ENCODE measurements at places on chromosomes 2 and 18. TPM values are rescaled to one million over a fixed set of nuclear protein-coding genes. Genes with fewer than 3 reads are reported as not detected.

DUSP19 gene
- total RNA-seq = 3.6 TPM

DNA sequence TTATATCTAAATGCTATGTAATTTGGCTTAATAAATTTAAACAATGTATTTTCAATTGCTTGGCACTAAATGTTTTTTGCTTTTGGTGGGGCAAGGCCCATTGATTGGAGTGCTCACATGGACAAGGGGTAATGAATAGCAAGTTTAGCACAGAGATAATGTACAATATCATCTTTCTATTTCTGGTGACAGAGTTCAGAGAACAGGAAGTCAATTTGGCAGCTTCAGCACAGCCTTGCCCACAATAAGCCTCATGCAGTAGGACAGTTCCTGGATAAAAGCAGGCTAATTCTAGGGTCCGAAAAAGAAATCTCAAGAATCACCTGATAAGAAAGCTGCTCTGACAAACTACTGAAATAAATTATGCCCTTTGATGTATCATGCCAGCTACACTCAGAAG is 443.9 kb upstream of the FSHR start:
- no peak for DNase-seq

GRCh38 chr2:119672161-119672862 is 6.7 kb upstream of the TMEM177 start:
- no peak for DNase-seq

ALK gene
- total RNA-seq = not detected

GPBAR1 gene
- total RNA-seq = 0.72 TPM

DNA sequence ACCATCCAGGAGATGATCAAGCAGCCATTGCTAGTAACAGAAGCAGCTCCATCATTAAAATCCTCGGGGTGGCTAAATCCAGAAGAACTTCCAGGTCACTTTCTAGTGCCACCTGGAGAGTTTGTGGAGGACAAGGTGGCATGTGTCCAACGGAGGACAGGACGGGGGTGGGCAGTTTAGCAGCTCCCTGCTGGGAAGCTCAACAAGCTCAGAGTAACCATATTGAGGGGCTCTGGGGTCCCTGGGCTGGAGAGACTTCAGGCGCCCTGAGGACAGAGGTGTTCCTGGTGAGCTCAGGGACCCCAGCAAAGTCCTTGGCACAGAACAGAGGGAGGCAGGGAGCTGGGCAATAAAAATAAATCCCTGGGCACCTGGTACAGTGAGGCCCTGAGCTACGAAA is 140.0 kb upstream of the FHL2 start:
- DNase-seq = no peak

SLC30A3 gene
- total RNA-seq = 0.33 TPM

DNA sequence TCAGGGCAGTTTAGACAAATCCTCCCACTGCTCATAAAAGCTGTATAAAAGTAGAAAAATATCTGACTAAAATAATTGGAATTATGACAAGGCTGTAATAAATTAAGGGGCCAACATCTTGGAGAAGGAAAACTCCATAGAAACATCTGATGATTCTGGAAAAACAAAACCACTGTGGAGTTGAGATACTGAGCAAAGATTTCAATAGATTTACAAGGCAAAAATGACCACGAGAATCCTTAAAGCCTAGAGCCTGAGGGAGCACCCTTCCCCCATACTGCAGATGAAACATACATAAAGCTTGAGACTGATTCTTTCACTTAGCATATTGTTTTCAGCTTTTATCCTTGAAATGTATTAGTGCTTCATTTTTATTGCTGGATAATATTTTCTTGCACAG is 286.4 kb upstream of the MMADHC start:
- DNase-seq = no peak

DAW1 gene
- not detected for total RNA-seq

GRCh38 chr2:72973566-72974435 is 56.5 kb downstream of the EMX1 start:
- DNase-seq = no peak

CNRIP1 gene
- not detected for total RNA-seq

ATOH8 gene
- total RNA-seq = not detected

DNA sequence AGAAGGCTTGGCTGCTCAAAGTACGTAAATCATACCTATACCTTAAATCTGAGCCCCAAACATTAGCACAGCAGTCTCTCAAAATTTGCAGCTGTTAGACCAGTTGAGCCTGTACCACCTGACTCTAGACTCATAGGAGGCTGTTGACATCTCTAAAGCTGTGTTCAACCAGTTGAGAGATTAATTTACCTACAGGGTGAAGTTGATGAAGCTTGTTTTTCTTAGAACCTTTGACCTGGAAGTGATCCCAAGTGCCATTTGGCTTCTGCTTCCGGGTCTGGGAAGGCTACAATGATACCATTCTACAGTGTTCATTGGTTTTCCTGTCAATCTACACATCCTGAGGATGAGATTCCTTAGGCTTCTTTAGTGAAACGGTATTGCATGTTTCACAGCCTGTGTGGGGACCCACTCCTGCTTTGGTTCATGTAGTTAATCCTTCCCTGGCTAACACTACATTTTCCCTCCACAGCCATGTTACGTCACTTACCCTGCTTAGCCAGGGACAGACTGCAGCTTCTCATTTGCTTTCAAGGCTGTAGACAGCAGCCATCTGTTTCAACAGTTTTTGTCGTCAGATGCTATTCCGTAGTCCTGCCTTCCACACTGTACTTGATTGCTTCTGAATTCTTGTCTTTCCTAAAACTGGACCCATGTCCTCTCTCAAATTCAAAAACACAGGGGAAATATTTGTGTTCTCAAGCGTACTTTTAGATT is 4.7 kb upstream of the IL1RL2 start:
- DNase-seq = no peak

DNA sequence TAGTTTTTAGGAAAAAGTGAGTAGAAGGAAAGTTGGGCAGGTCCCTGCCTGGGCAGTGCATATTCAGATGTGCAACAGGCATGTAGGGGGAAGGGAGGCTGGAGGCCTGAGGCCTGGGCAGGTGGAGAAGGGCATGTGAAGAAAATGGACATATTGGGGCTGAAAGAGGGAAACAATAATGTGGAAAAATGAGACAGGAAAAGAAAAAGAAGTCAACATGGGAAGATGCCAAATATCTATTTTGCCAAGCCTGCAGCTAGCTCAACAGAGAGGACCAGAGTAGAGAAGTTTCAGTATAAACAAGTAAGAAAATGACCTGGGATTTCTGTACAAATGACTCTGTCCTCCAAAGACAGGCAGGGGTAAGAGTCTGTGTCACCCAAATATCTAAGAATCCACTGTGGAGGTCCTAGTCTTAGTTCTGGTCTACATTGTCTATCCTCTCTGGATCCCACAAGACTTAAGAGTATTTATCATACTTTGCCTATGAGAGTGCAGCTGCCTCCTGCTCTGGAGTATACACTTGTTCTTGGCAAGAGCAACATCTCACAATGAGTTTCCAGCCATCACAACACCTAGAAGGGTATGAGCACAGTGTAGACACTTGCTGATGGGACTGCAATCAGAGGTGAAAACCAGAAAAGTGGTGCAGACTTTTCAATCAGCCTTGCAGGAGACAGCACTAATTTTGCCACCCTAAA is 80.2 kb downstream of the CLHC1 start:
- DNase-seq = no peak

GRCh38 chr18:63346480-63347183 is 20.4 kb downstream of the KDSR start:
- DNase-seq = no peak

DNA sequence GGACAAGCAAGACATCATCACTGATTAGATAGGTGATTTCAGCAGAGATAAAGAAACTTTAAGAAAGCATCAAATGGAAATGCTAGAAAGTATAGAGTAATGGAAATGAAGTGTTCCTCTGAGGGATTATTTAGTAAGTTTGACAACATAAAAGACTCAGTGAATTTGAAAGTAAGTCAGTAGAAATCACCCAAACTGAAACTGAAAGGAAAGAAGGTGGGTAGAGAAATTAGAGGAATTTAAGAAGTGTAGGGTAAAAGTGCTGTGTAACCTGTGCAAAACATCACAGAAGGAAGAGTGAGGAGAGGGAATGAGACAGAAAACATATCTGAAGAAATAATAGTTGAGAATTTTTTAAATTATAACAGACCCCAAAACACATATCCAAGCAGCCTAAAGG is 343.1 kb downstream of the CBLN2 start:
- no peak for DNase-seq

DNA sequence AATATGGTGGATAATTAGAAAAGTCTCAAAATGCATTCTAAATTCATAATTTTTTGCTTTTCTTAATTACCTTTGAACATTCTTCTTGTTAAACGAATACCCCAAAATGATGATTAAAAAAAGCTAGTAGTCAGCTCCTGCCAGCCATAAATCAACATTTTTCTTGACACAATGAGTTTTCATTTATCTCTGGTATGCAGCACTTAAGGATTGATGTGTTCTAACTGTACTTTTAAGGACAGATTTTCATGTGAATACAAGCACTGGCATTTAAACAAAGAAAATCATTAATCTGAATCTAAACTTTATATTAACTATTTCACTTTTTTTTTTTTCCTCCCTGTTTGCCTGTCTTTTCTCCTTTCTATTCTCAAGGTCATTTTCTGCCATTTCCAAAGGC is 976.8 kb downstream of the TMEM182 start:
- DNase-seq = no peak

DNA sequence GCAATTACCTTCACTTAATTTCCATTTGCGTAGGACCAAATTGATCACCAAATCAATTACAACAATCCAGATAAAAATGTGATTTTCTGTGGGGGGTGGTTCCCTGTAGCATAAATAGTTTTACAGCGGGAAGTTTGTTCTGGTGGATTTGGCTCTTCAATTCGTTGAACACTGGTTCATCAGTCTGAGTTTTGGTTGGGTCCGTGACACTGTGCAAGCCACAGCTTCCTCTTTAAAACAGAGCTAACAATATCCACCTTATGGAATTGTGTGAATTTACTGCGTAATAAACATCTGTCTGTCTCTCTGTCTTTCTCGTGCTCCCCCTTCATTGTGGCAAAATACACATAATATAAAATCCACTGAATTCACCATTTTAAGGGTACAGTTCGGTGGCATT is 310.8 kb downstream of the TGIF1 start:
- DNase-seq = no peak

- DNase-seq = no peak
Measured at GRCh38 chr18:499776-500631, 497 bp downstream of the COLEC12 start.

STPG4 gene
- total RNA-seq = not detected

PSMA8 gene
- total RNA-seq = 1.4 TPM

GRCh38 chr2:158458617-158458920 is 1.8 kb downstream of the PKP4 start:
- DNase-seq = no peak

- peak; percentile 49 for DNase-seq
Measured at GRCh38 chr2:42859006-42859552, 66.7 kb upstream of the HAAO start.

GRCh38 chr2:238139196-238140039 is 950 bp downstream of the KLHL30 start:
- no peak for DNase-seq

DNA sequence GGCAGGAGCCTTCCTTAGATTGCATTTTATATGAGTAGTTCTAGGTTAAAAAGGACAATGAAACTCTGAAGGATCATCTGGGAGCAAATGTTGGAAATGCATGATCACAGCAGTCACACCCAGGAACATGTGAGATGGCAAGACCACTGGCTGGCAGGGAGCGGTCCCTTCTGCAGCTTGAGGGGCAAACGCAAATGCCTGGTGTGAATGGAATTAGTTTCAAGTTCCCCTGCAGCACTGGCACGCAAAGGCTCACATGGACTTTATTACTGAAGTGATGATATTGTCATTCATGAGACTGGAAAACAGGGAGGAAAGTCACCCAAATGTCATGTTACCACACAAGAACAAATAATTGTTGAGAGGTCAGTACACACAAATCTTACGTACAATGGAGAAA is 223.3 kb downstream of the FBXO15 start:
- DNase-seq = no peak

ZNF385B gene
- total RNA-seq = not detected

RAD51AP2 gene
- total RNA-seq = not detected

All from CD8-positive, alpha-beta memory T cell (primary cell).